ENCODE measurements at places on chromosomes 4 and X. TPM values are rescaled to one million over a fixed set of nuclear protein-coding genes. Genes with fewer than 3 reads are reported as not detected.
A peak's percentile ranks its signal among the peaks of the same experiment; 100 is the strongest.

DNA sequence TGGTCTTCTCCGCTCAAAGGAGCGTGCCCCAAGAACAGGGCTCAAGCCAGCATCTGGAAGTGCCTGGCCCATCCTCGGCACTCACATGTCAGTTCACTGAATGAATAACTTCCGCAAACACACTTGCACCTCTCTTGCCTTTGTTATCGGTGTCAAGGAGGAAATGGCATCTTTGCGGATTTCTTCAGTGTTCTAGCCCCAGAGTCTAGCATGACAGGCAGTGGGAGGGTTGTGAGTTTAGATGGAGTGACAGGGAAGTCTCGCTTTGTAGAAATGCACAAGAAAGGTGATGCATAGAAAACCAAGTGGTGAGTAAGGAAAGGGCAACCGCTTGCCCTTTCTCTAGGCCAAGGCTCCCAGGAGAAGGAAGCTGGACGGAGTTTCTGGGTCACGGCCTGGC, 17.6 kb upstream of the MECP2 start:
- H3K27ac ChIP-seq: no peak overlapping the region
- no peaks in the 10 kb centered on the region for H3K36me3 ChIP-seq
- H3K4me1 ChIP-seq: peaks cover 3% of the 10 kb centered on the region
- no peaks in the 10 kb centered on the region for H3K27me3 ChIP-seq

GRCh38 chr4:56803471-56803870, 18.0 kb downstream of the SPINK2 start:
- no peaks in the 10 kb centered on the region for H3K27me3 ChIP-seq
- no peaks in the 10 kb centered on the region for H3K36me3 ChIP-seq
- DNase-seq: no peak
- H3K4me1 ChIP-seq: peaks cover 2% of the 10 kb centered on the region

GRCh38 chrX:120560405-120560841, 339 bp downstream of the CUL4B start:
- no peaks in the 10 kb centered on the region for H3K27me3 ChIP-seq
- peak overlapping the region; percentile 87 for H3K4me3 ChIP-seq
- no peak for DNase-seq
- H3K4me1 ChIP-seq: no peaks in the 10 kb centered on the region

GRCh38 chr4:1305261-1305711, 15.6 kb downstream of the MAEA start:
- no peak overlapping the region for H3K27ac ChIP-seq
- DNase-seq: no peak
- no peaks in the 10 kb centered on the region for H3K36me3 ChIP-seq
- H3K4me1 ChIP-seq: peaks cover 21% of the 10 kb centered on the region
- H3K27me3 ChIP-seq: no peaks in the 10 kb centered on the region

- H3K4me3 ChIP-seq: no peak overlapping the region
- no peaks in the 10 kb centered on the region for H3K27me3 ChIP-seq
- no peaks in the 10 kb centered on the region for H3K36me3 ChIP-seq
- H3K27ac ChIP-seq: no peak overlapping the region
- DNase-seq: no peak
Observed at GRCh38 chr4:168138143-168138542, 45.8 kb downstream of the ANXA10 start.

GRCh38 chrX:119252716-119253115, 16.6 kb downstream of the PGRMC1 start:
- DNase-seq: no peak
- H3K4me3 ChIP-seq: no peak overlapping the region
- H3K4me1 ChIP-seq: no peaks in the 10 kb centered on the region
- no peak overlapping the region for H3K27ac ChIP-seq

- no peak for DNase-seq
- H3K4me3 ChIP-seq: no peak overlapping the region
- H3K27me3 ChIP-seq: no peaks in the 10 kb centered on the region
- peak overlapping the region; percentile 0 for H3K27ac ChIP-seq
- peaks cover 8% of the 10 kb centered on the region for H3K4me1 ChIP-seq
Observed at GRCh38 chr4:109698656-109699055, 4.6 kb downstream of the CASP6 start.

- no peaks in the 10 kb centered on the region for H3K27me3 ChIP-seq
- H3K4me1 ChIP-seq: no peaks in the 10 kb centered on the region
- DNase-seq: no peak
- no peak overlapping the region for H3K27ac ChIP-seq
Observed at GRCh38 chr4:7546809-7547367, 112.2 kb upstream of the PSAPL1 start.

DNA sequence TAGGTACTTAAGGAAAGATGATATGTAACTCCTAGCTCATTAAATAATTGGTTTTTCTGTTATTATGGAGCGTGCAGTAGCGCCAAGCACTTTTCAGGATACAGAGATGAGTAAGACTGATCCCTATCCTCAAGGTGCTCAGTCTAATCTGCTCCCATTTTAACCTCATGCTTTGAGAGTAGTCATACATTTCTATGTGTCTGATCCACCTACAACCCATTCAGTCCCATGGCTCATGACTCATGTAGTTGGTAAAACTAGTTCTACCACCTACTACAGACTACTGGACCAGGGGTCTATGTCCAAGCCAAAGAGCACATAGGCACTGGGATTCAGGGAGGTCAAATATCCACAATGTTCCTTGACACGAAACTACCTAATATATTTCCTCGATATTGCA, 60.8 kb downstream of the TMEM154 start:
- H3K36me3 ChIP-seq: no peaks in the 10 kb centered on the region
- no peaks in the 10 kb centered on the region for H3K27me3 ChIP-seq
- no peaks in the 10 kb centered on the region for H3K4me1 ChIP-seq
- H3K4me3 ChIP-seq: no peak overlapping the region

GRCh38 chr4:68132342-68132741, 2.7 kb upstream of the TMPRSS11F start:
- H3K4me1 ChIP-seq: no peaks in the 10 kb centered on the region
- H3K36me3 ChIP-seq: no peaks in the 10 kb centered on the region

- H3K27me3 ChIP-seq: no peaks in the 10 kb centered on the region
- DNase-seq: no peak
- no peak overlapping the region for H3K4me3 ChIP-seq
- H3K27ac ChIP-seq: no peak overlapping the region
Observed at GRCh38 chrX:119455264-119455663, 13.0 kb upstream of the SLC25A5 start.

GRCh38 chr4:37799941-37800554, 26.4 kb upstream of the PGM2 start:
- H3K4me3 ChIP-seq: no peak overlapping the region
- H3K4me1 ChIP-seq: no peaks in the 10 kb centered on the region
- DNase-seq: no peak
- no peaks in the 10 kb centered on the region for H3K27me3 ChIP-seq
- no peak overlapping the region for H3K27ac ChIP-seq

GRCh38 chr4:140363558-140363957, 9.9 kb upstream of the SCOC start:
- H3K4me1 ChIP-seq: no peaks in the 10 kb centered on the region
- no peaks in the 10 kb centered on the region for H3K36me3 ChIP-seq
- H3K27me3 ChIP-seq: no peaks in the 10 kb centered on the region
- no peak overlapping the region for H3K27ac ChIP-seq
- no peak for DNase-seq

- no peak overlapping the region for H3K4me3 ChIP-seq
- H3K27me3 ChIP-seq: no peaks in the 10 kb centered on the region
- no peak overlapping the region for H3K27ac ChIP-seq
Observed at GRCh38 chr4:23547096-23547495, 342.8 kb downstream of the PPARGC1A start.

DNA sequence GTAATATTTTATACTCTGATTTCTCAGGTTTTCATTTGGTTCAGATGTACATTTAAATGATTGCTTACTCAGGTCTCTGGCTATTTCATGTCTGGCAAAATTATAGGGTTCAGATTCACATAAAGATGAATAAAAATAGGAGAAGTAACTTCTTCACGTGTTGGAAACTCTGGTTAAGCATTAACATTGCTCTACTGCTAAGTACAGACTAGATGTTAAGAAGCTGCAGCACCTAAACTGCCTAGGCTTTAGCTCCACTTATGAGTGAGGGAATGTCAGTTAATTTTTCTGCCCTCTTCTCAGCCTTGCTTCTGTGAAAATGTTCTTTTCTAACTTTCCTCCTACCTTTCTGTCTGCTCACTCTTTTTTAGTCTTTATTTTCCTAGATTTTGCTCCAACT, 361.2 kb downstream of the ARAP2 start:
- H3K4me1 ChIP-seq: no peaks in the 10 kb centered on the region
- H3K4me3 ChIP-seq: no peak overlapping the region
- no peak for DNase-seq
- H3K36me3 ChIP-seq: no peaks in the 10 kb centered on the region

DNA sequence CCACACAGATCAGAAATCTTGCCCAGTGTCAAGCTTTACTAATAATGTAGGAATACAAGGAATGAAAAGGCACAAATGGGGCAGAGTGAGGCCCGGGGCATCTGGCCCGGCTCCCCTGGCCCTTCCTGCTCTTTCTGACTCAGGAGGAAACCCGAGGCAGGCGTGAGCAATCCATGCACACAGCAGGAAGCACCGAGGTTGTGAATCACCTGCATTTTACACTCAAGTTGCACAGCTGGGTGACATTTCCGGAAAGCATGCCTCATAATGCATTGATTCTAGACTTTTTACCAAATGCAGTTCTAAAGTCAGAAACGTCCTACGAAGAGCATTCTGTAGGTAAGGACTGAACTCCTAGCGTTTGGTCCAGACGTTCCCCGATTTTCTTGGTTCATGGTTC, 38.9 kb downstream of the PRIMPOL start:
- no peak overlapping the region for H3K4me3 ChIP-seq
- no peaks in the 10 kb centered on the region for H3K4me1 ChIP-seq
- peaks cover 5% of the 10 kb centered on the region for H3K36me3 ChIP-seq
- H3K27ac ChIP-seq: no peak overlapping the region
- DNase-seq: no peak

DNA sequence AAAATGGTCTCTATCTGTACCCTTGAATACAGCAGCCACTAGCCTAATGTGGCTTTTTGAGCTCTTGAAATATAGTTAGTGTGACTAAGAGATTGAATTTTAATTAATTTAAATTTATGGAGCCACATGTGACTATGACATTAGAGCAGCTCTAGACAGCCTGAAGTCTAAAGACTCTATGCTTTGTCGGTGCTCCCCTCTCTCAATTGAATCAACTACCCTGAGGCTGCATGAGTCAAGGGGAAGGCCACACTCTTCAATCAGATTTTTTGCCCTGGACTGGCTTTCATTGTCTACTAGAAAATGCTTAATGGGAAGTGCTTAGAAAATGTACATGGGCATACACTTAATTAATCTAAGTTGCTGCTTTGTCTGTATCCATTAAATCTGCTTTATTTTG, 11.7 kb downstream of the TLR7 start:
- no peaks in the 10 kb centered on the region for H3K36me3 ChIP-seq
- no peaks in the 10 kb centered on the region for H3K4me1 ChIP-seq
- H3K27ac ChIP-seq: no peak overlapping the region
- no peaks in the 10 kb centered on the region for H3K27me3 ChIP-seq
- no peak for DNase-seq

GRCh38 chr4:183229397-183229796, 90.7 kb downstream of the CLDN22 start:
- no peaks in the 10 kb centered on the region for H3K36me3 ChIP-seq
- H3K27me3 ChIP-seq: no peaks in the 10 kb centered on the region
- DNase-seq: no peak
- H3K4me3 ChIP-seq: no peak overlapping the region
- no peak overlapping the region for H3K27ac ChIP-seq
- H3K4me1 ChIP-seq: no peaks in the 10 kb centered on the region

GRCh38 chr4:147547314-147548056, 66.6 kb downstream of the EDNRA start:
- no peak overlapping the region for H3K4me3 ChIP-seq
- no peaks in the 10 kb centered on the region for H3K36me3 ChIP-seq
- H3K4me1 ChIP-seq: no peaks in the 10 kb centered on the region
- H3K27ac ChIP-seq: no peak overlapping the region
- DNase-seq: no peak

DNA sequence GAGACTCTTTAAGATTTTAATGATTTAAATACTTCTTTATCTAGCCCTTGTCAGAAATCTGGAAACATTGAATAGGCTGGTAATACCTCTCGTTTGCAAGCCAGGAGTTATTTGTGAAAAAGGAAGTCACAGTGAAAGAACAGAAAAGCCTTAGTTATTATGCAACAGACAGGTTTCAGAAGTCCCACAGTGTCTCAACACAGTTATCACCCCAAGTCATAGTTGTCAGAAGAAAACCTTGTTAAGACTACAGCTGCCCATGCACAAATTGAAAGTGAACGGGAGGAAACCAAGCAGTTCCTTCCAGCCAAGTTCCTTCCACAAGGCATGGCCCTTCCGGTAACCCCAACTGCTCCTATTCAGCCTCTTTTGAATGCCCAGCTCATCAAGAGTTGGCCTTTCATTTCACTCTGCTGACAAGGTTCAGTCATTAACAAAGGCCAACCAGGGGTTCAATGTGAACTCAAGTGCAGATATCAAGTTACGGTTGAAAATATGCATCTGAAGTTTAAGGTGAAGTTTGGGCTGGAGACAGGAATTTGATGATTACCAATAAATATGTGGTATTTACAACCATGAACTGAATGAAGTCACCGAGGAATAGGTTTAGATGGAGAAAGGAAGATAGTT, 15.6 kb downstream of the ALPK1 start:
- H3K4me3 ChIP-seq: no peak overlapping the region
- no peaks in the 10 kb centered on the region for H3K4me1 ChIP-seq
- H3K27me3 ChIP-seq: no peaks in the 10 kb centered on the region
- no peak for DNase-seq
- no peaks in the 10 kb centered on the region for H3K36me3 ChIP-seq

- no peaks in the 10 kb centered on the region for H3K27me3 ChIP-seq
- no peak overlapping the region for H3K4me3 ChIP-seq
- H3K4me1 ChIP-seq: no peaks in the 10 kb centered on the region
- DNase-seq: no peak
- no peaks in the 10 kb centered on the region for H3K36me3 ChIP-seq
Observed at GRCh38 chrX:47664737-47665136, 5.8 kb upstream of the UXT start.

DNA sequence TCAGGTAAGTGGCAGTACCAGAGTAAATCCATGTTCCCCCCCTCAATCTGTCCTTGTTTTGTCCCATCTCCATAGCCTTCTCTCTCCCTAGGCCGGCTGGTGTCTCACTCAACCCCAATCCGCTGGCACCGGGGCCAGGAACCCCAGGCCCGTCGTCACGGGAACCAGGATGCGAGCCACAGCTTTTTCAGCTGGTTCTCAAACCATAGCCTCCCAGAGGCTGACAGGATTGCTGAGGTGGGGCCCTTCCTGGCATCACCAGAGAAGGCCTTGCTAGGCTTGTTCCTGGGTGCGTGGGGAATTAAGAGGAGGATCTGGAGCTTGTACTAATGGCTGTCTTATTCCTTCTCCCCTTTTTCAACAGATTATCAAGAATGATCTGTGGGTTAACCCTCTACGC, 2.7 kb downstream of the TSPYL2 start:
- no peaks in the 10 kb centered on the region for H3K27me3 ChIP-seq
- no peak overlapping the region for H3K4me3 ChIP-seq

Gene TMEM31
- total RNA-seq: not detected

Gene MYOZ2
- not detected for total RNA-seq

Gene ERCC6L
- total RNA-seq: 0.22 TPM

Gene AP1AR
- 21.0 TPM for total RNA-seq

Gene VCX2
- not detected for total RNA-seq

Gene KIT
- 1.2 TPM for total RNA-seq

Gene P2RY8
- 149 TPM for total RNA-seq

Gene CXCL11
- total RNA-seq: not detected

Gene MAGEA6
- not detected for total RNA-seq

Gene MAGEB1
- not detected for total RNA-seq

Gene SORBS2
- total RNA-seq: not detected

Gene TRAPPC11
- total RNA-seq: 33.6 TPM

Gene DRD5
- total RNA-seq: not detected

Data from naive thymus-derived CD4-positive, alpha-beta T cell (primary cell).